Aorta (tissue), 5 donors: ENCODE measurements at places on chromosomes 6 and 20. TPM values are rescaled to one million over a fixed set of nuclear protein-coding genes. Genes with fewer than 3 reads are reported as not detected.
A peak's percentile ranks its signal among the peaks of the same experiment; 100 is the strongest.

Gene RAMACL
- total RNA-seq, result 2.4 TPM

Gene CDC25B
- 29.6 TPM for total RNA-seq

Gene HSP90AB1
- total RNA-seq, result 490 TPM

Gene FAM83C
- not detected for total RNA-seq

Gene NKX2-2
- not detected for total RNA-seq

Gene VWA7
- 0.58 TPM for total RNA-seq

GRCh38 chr6:31727717-31728671, 1.1 kb downstream of the DDAH2 start:
- DNase-seq, result peak; percentile 59

- DNase-seq, result no peak
Observed at GRCh38 chr6:84643778-84644177, 120.6 kb downstream of the TBX18 start.

- no peak for DNase-seq
Observed at GRCh38 chr6:167706313-167707109, 120.2 kb upstream of the AFDN start.

GRCh38 chr6:75673884-75674283, 72.2 kb downstream of the SENP6 start:
- DNase-seq, result no peak

DNA sequence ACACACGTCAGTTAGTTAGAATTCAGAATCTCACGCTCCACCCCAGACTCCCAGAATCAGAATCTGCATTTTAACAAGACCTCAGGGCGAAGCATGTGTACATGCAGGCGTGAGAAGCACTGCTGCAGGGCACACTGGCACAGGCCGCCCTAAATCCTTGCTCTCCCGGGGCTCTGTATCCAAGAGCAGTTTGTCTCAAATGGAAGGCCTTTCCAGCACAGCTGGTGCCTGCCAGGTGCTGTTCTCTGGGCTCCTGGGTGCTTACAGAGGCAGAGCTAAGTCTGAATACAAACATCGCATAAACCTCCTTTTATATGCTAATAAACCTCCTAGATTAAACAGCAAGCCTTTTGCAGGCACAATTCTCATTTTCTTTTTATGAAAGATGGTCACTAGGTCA, 119.1 kb upstream of the CD93 start:
- no peak for DNase-seq

- no peak for DNase-seq
Observed at GRCh38 chr20:60857708-60858107, 394.4 kb upstream of the CDH4 start.

DNA sequence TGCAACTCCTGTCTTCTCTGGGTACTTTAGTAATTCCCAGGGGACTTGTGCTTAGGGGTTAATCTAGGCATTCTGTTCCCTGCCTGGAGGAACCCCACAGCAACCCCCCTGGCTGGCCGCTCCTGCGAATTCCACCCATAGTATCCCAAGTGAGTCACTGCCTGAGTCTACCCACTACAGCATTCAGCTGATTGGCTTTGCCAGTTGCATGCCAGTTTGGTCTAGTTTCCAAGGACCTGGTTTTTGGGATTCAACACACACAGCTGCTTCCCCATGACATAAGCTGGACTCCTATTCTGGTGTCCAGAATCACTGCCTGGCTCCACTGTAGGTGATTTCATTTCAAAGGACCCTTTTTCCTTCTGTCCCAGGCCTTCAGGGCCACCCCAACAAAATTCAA, 40.3 kb downstream of the PLCG1 start:
- DNase-seq, result peak; percentile 92

- no peak for DNase-seq
Observed at GRCh38 chr20:51994751-51995417, 192.6 kb upstream of the SALL4 start.

- DNase-seq, result no peak
Observed at GRCh38 chr6:101683884-101684283, 290.4 kb downstream of the GRIK2 start.

GRCh38 chr6:165826487-165827189, 163.6 kb upstream of the PDE10A start:
- no peak for DNase-seq

- no peak for DNase-seq
Observed at GRCh38 chr6:18148304-18149025, 6.4 kb downstream of the TPMT start.

DNA sequence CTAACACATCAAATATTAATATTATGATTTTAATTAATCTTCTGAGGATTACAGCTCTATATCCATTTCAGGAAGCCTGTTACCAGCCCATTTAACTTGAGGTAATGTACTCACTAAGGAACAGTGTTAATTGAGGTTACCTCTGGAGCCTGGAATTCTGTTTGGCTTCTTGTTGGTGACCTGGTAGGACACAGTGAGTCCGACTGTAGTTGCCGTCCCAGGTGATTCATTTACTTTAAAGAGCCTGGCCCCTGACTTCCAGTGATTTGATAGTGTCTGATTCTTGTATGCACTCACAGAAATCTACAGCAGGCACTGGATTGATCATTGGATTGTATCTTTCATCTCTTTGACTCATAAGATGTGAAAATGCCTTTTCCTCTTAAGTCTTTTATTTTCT, 34.0 kb downstream of the IGF2R start:
- DNase-seq, result no peak

- DNase-seq, result peak; percentile 69
Observed at GRCh38 chr6:81172056-81172740, 580.3 kb downstream of the TENT5A start.

DNA sequence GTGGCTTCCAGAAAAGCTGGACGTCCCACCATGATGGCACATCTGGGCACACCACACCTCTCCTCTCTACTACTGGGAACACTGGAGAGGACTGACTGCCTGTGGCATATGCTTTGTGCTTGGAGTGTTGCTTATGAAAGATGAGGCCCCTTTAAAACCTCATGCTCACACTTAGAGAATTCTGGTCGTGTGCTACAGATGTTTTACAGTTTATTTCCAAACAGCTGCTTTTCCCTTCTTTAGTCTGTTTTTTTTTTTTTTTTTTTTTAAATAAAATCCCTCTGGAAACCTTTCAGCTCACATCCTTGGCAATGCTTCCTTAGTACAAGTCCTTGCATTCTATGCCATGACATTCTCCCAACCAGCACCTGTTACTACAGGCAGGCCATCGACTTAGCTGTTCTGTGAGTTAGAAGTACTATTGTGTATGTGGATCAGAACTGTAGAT, 60.3 kb downstream of the BMP6 start:
- DNase-seq, result no peak

DNA sequence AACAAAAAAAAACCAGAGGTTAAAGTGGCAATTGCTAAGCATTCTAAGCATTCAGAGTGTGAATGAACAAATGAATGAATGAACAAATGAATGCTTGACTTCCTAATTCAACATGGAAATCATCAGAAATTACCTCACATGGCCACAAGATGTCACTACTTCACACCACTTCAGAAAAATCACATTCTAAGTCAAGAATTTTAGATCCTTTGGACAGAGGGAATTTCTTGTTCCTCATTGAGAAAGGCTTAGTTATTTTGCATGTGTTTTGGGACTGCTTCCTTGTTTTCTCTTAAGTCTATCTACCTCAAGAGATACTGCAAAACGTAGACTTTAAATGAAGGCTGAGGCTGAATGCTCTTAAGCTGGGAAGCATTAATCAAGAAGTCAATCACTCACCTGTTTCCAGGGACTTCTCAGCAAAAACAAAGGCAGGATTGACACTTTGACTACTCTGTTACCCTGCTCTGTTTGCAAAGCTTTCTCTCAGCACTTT, 120.2 kb downstream of the MBOAT1 start:
- no peak for DNase-seq

GRCh38 chr6:17583811-17584210, 16.3 kb upstream of the FAM8A1 start:
- DNase-seq, result no peak

GRCh38 chr20:51807720-51808250, 5.5 kb upstream of the SALL4 start:
- DNase-seq, result no peak

DNA sequence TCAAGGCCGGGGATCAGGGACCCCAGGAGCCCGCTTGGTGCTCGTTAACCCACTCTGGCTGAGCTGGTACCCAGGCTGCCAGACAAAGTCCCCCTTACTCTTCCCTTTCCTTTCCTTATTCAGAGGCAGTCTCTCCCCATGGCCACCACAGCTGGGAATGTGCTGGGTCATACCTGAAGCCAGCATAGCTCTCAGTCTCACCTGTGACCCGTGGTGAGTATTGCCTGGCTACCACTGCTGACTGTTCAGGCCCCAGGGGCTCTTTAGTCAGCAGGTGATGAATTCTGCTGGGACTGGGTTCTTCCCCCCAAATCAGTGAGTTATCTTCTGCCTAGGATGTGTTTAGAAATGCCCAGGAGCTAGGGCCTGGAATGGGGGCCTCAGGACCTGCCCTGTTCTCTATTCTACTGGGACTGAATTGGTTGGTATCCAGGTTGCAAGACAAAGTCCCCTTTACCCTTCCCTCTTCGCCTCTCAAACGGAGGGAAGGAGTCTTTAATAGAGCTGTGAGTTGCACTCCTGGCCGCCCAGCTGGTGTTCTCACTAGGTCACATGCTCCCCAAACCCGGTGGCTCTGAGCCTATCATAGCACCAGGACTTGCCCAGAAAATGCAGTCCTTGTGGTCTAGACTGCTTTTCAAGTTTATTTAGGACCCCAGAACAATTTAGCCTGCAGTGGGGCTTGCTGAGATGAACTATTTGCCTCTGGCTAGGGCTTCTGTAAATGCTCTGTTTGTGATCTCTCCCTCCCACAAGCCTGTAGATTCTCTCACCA, 64.6 kb downstream of the MYO6 start:
- no peak for DNase-seq

DNA sequence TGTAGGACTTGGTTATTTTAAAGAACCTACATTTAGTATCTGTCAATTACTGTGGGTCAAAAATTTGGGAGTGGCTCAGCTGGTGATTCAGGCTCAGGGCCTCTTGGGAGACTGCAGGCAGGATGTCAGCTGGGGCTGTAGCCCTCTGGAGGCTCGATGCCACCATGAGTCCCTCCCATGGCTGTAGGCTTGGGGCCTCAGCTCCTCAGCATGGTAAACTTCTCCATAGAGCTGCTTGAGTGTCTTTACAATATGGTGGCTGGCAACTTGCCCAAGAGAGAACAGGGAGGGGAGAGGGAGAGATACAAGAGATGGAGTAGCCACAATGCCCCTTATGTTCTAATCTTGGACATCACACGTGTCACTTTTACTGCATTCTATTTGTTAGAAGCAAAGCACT, 470.4 kb downstream of the CDH26 start:
- no peak for DNase-seq

- no peak for DNase-seq
Observed at GRCh38 chr6:13371421-13372072, 43.2 kb upstream of the TBC1D7 start.

GRCh38 chr6:113524826-113525225, 332.3 kb upstream of the MARCKS start:
- DNase-seq, result no peak

GRCh38 chr6:160996131-160996601, 4.6 kb downstream of the MAP3K4 start:
- DNase-seq, result no peak

GRCh38 chr6:155473741-155474140, 18.1 kb upstream of the NOX3 start:
- no peak for DNase-seq
